Esophagus muscularis mucosa (tissue), 4 donors: ENCODE measurements at places on chromosomes 6 and 20.

DNA sequence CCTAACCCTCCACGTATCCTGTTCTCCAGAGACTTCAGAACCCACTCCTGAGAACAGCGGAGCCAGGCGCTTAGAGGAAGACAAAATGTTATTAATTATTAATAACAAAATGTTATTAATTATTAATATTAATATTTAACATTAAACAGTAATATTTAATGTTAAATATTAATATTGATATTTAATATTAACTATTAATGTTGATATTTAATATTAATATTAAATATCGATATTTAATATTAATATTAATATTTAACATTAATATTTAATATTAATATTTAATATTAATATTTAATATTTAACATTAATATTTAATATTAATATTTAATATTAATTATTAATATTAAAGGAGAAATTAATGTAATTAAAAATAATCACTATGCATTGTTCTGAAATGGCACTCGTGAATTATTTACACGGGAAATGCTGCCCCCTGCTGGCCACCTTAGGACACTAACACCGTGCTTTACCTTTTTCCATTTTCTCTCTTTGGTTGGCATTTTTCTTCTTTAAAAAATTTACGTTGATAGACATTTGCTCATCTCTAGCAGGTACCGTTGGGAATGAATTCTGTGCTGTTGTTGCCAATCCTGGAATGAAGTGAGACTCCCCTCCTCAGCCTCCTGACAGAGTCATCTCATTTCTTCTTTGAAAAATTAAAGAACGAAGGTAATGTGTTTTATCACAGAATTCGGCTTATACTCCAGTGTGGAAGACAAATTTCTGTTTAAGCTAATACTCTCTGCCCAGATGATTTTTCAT, 7.5 kb upstream of the GGTLC1 start:
- H3K4me1 ChIP-seq, result no peaks in the 10 kb centered on the region
- no peak overlapping the region for H3K4me3 ChIP-seq

GRCh38 chr6:158085261-158086053, 82.6 kb downstream of the SERAC1 start:
- no peaks in the 10 kb centered on the region for H3K27me3 ChIP-seq
- DNase-seq, result no peak
- H3K4me3 ChIP-seq, result no peak overlapping the region

- H3K27me3 ChIP-seq, result no peaks in the 10 kb centered on the region
- H3K27ac ChIP-seq, result no peak overlapping the region
- H3K4me1 ChIP-seq, result peaks cover 1% of the 10 kb centered on the region
- H3K36me3 ChIP-seq, result no peaks in the 10 kb centered on the region
These were observed 747 bp downstream of the GABRR1 start for GRCh38 chr6:89216411-89216810.

GRCh38 chr6:83461438-83461837, 30.6 kb upstream of the ME1 start:
- H3K4me3 ChIP-seq, result no peak overlapping the region
- no peak overlapping the region for H3K27ac ChIP-seq
- no peaks in the 10 kb centered on the region for H3K27me3 ChIP-seq
- no peak for DNase-seq

DNA sequence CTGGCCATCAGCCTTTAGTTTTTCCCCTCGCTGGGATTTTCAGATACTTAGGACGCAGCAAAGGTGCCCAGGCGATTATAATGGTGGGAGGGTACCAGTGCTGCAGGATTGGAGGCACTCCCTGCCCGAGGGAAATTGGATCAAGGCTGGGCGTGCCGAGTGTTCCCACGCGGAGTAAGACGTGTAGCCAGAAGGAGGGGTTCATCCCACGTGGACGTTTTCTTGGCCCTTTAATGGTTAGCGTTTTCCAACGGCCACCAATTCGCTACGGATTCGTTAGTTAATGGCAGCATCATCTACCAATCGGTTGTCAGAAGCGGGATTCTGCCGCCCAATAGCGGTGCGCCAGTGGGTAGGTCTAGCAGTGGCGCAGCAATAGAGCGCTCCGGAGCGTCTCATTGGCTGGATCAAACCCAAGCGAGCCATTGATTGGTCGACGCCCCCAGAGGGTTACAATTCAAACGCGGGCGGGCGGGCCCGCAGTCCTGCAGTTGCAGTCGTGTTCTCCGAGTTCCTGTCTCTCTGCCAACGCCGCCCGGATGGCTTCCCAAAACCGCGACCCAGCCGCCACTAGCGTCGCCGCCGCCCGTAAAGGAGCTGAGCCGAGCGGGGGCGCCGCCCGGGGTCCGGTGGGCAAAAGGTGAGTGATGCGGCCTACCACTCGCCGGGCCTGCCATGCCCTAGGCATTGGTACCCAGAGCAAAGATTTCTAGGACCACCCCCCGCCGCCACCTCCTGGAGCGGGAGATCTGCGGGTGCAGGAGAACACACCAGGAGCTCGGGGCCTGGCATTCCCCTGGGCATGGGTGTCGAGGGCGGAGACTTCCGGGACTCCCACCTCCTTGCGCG, at the start of gene UBE2C:
UBE2C (plus strand) TSS at position 488 of the 849 bp plus-strand sequence; CDS start at position 540, 52 bp downstream.
- peaks cover 44% of the 10 kb centered on the region for H3K36me3 ChIP-seq
- H3K27ac ChIP-seq, result peak within 1 kb of the TSS; percentile 61
- peak; percentile 99 for DNase-seq
- peak within 1 kb of the TSS; percentile 58 for H3K4me3 ChIP-seq

- no peaks in the 10 kb centered on the region for H3K27me3 ChIP-seq
- no peak overlapping the region for H3K4me3 ChIP-seq
- no peak overlapping the region for H3K27ac ChIP-seq
- H3K36me3 ChIP-seq, result no peaks in the 10 kb centered on the region
- DNase-seq, result no peak
These were observed 451.4 kb downstream of the NKAIN2 start for GRCh38 chr6:124254941-124255685.

- DNase-seq, result no peak
- H3K4me3 ChIP-seq, result no peak overlapping the region
- H3K27me3 ChIP-seq, result no peaks in the 10 kb centered on the region
These were observed 142.4 kb downstream of the ZFP64 start for GRCh38 chr20:52049001-52049731.

DNA sequence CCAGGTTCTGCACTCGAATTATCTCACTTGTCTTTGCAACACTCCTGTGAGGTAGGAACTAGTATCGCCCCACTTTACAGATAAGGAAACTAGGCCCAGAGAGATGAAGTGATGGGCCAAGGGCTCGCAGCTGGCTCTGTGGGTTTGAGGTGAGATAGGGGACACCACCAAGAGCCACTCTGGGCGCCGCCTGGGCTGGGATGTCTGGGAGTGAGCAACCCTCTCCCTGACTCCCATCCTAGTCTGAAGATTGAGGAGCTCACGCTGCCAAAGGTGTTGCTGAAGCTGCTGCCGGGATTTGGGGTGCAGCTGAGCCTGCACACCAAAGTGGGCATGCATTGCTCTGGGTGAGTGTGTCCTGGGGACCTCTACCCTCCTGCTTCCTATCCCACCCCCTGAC, 5.4 kb downstream of the BPIFB3 start:
- H3K36me3 ChIP-seq, result no peaks in the 10 kb centered on the region
- no peak overlapping the region for H3K4me3 ChIP-seq

GRCh38 chr6:84596488-84596887, 167.9 kb downstream of the TBX18 start:
- H3K36me3 ChIP-seq, result no peaks in the 10 kb centered on the region
- H3K4me3 ChIP-seq, result no peak overlapping the region
- no peak overlapping the region for H3K27ac ChIP-seq
- no peak for DNase-seq

- DNase-seq, result no peak
- no peak overlapping the region for H3K27ac ChIP-seq
- H3K4me3 ChIP-seq, result no peak overlapping the region
These were observed 388.2 kb downstream of the TBC1D32 start for GRCh38 chr6:120945905-120946594.

- no peak for DNase-seq
- no peaks in the 10 kb centered on the region for H3K27me3 ChIP-seq
- H3K4me3 ChIP-seq, result no peak overlapping the region
- peaks cover 32% of the 10 kb centered on the region for H3K4me1 ChIP-seq
- peaks cover 19% of the 10 kb centered on the region for H3K36me3 ChIP-seq
These were observed 138.4 kb downstream of the PREX1 start for GRCh38 chr20:48689388-48689787.

GRCh38 chr6:43901733-43902230, 131.8 kb downstream of the VEGFA start:
- H3K4me1 ChIP-seq, result no peaks in the 10 kb centered on the region
- no peaks in the 10 kb centered on the region for H3K27me3 ChIP-seq
- DNase-seq, result no peak
- H3K4me3 ChIP-seq, result no peak overlapping the region
- H3K36me3 ChIP-seq, result no peaks in the 10 kb centered on the region
- no peak overlapping the region for H3K27ac ChIP-seq

DNA sequence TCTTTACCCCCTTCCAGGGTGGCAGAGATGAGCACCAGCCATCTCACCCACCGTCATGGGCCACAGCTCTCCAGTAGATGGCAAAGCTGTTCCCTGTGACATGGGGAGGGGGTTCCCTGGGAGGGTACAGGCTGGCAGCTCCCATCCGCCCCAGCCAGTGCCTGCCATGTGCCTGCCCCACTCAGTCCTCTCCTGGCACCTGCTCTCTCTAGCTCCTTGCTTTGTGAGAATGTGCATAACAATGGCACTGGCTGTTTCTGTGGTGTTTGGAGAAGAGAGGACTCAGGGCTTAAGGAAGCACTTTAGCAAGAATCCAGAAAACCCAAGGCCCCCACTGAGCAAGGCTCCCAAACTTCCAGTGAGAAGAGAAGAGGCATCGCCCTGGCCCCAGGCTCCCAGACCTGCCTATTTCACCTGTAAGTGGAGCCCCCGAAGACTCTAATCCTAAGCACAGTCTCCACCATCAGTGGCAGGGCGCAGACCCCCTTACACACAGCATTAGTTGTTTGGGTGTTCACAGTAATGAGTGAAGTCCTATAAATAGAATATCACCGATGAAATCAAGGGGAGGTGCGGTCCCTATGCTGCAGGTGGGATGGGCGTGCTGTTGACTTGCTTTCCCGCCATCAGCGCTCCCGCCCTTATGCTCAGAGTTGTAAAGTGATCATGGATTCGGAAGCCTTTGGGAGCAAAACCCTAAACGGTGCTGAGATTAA, 110.2 kb downstream of the AGPAT4 start:
- H3K27me3 ChIP-seq, result no peaks in the 10 kb centered on the region
- peaks cover 19% of the 10 kb centered on the region for H3K36me3 ChIP-seq
- no peak overlapping the region for H3K4me3 ChIP-seq

DNA sequence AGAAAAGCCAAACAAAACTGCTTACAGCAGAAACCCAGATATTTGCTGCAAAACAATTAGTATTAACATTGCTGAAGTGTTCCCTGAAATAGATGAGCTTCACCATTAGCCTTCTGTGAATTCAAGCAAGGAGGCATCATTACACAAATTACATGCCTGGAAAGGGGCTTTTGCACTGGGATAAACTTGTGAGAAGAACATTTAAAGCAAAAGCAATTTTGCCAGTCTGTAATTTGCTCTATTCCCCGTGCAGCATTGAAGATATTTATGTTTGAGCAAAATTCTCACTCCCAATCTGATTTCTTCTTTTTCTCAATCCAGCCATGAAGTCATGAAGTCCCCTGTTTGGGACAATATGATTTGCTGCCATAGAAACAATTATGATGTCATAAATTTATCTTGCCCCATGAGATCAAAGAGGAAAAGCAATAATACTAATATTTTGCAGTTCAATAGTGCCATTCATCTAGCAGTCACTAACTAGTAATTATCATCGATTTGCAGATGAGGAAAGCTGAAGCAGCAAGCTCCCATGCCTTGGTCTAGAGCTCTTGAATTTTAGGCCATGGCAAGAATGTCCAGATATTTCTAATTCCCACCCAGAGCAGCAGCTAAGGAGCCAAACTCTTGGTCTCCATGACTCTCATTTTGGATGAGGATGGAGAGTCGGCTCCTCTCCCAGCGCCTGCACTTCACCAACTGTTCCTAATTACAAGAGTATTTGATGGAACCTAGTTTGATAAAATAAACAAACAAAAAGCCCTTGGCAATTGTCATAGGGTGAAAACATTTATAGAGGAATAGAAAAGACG, 49.5 kb upstream of the CCN6 start:
- no peak overlapping the region for H3K4me3 ChIP-seq
- no peak for DNase-seq
- peak overlapping the region; percentile 21 for H3K27ac ChIP-seq
- no peaks in the 10 kb centered on the region for H3K36me3 ChIP-seq

DNA sequence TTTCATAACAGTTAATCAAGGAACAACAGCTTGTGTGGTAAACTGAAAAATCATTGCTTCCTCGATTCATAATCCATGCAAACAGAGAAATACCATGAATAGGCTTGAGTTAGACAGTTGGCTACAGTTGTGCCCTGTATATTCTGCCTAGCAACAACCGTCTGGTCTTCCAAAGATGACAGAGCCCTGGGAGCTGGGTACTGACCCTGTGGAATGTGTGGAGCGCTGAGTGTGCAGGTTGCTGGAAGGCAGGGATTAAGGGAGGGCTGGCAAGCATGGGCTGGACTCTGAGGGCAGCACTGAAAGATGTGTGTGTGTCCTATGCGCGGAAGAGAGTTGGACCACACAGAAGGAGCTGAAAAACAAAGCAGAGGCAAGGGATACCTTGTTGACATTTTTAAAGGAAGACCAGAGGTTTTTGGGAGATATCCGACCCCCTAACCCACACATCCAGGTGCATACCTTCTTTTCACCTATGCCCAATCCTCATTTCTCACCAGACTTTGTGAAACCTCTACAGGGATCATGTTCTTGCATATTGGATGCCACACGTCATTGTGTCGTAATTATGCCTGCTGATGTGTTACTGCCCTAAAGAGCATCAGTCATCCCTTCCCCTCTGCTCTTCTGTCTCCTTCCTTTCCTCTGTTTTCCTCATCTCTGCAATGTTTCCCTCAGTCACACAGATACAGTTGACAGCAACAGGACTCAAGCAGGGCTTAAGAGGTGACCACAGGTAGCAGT, 58.2 kb upstream of the VGLL2 start:
- no peak for DNase-seq
- no peaks in the 10 kb centered on the region for H3K36me3 ChIP-seq
- H3K27ac ChIP-seq, result no peak overlapping the region
- H3K4me3 ChIP-seq, result no peak overlapping the region
- no peaks in the 10 kb centered on the region for H3K4me1 ChIP-seq

- no peak for DNase-seq
- peaks cover 24% of the 10 kb centered on the region for H3K36me3 ChIP-seq
- H3K4me1 ChIP-seq, result peaks cover 3% of the 10 kb centered on the region
- H3K27me3 ChIP-seq, result no peaks in the 10 kb centered on the region
- H3K27ac ChIP-seq, result no peak overlapping the region
- no peak overlapping the region for H3K4me3 ChIP-seq
These were observed 76.2 kb downstream of the MAP3K4 start for GRCh38 chr6:161067749-161068148.

GRCh38 chr6:69974193-69974592, 107.8 kb downstream of the COL19A1 start:
- no peaks in the 10 kb centered on the region for H3K27me3 ChIP-seq
- no peaks in the 10 kb centered on the region for H3K36me3 ChIP-seq
- H3K27ac ChIP-seq, result no peak overlapping the region

- no peak overlapping the region for H3K4me3 ChIP-seq
- no peak for DNase-seq
- H3K27me3 ChIP-seq, result no peaks in the 10 kb centered on the region
- H3K36me3 ChIP-seq, result no peaks in the 10 kb centered on the region
- H3K4me1 ChIP-seq, result peaks cover 18% of the 10 kb centered on the region
These were observed 27.6 kb upstream of the FAM83C start for GRCh38 chr20:35319871-35320197.
